ENCODE measurements at places on chromosomes 2 and 18. TPM values are rescaled to one million over a fixed set of nuclear protein-coding genes. Genes with fewer than 3 reads are reported as not detected.

Gene GAREM1
- 8.7 TPM for total RNA-seq

Gene TEX44
- not detected for total RNA-seq

GRCh38 chr18:59208602-59209125, 11.3 kb upstream of the GRP start:
- no peaks in the 10 kb centered on the region for H3K27me3 ChIP-seq
- peaks cover 4% of the 10 kb centered on the region for H3K4me1 ChIP-seq
- H3K4me3 ChIP-seq: no peak overlapping the region
- no peak overlapping the region for H3K27ac ChIP-seq
- no peaks in the 10 kb centered on the region for H3K36me3 ChIP-seq

GRCh38 chr2:205555566-205556230, 126.6 kb upstream of the NRP2 start:
- no peaks in the 10 kb centered on the region for H3K36me3 ChIP-seq
- no peak overlapping the region for H3K27ac ChIP-seq
- peaks cover 27% of the 10 kb centered on the region for H3K4me1 ChIP-seq
- H3K27me3 ChIP-seq: peaks cover 5% of the 10 kb centered on the region
- H3K4me3 ChIP-seq: no peak overlapping the region

DNA sequence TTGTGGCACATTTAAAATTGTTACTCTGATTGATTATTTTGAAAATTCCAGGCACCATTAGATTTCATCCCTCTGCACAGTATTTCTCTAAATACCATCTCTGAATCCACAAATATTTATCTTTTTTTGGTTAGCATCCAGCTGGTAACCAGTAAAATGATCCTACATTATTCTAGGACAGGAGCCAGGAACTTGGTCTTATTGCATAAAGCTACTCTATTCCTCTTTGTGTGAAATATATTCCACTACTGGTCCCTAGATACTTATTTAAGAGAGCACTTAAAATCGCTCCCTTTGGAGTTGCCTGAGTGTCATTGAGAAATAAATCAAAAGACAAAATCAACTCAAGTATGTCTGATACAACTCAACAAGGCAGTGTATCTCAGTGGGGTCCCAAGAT, 7.4 kb upstream of the MBOAT2 start:
- H3K4me3 ChIP-seq: no peak overlapping the region
- DNase-seq: no peak
- no peaks in the 10 kb centered on the region for H3K4me1 ChIP-seq

DNA sequence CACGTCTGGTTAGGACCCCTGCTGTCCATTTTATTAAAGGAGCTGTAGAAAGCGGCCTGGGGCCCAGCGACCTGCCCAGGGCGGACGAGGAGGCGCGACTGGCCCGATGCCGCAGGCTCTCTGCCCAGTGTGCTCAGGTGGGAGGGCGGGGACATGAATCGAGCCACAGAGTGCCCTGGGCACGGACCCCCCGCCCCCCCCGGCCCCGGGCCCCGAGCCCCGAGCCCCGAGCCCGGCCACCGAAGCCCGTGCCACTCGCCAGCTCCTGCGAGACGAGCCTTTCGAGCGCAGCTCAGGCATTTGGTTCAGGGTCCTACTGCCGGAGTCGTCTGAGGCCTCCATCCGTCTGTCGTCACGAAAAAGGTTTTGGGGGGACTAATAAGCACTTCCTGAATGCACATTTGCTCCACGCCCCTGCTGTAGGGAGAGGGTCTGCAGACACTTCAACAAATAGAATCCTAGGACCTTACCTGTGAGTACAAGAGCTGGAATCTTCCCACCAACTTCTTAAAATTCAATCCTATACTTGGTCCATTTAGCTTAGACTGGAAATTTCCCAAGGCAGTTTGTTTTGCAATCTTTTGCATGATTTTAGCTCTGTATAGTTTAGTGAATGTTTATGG, 602 bp upstream of the ADAM17 start:
- peaks cover 11% of the 10 kb centered on the region for H3K4me1 ChIP-seq
- H3K27ac ChIP-seq: peak overlapping the region; percentile 97
- peak overlapping the region; percentile 95 for H3K4me3 ChIP-seq
- H3K27me3 ChIP-seq: no peaks in the 10 kb centered on the region
- DNase-seq: no peak

GRCh38 chr18:53686965-53687364, 537.5 kb downstream of the MBD2 start:
- H3K36me3 ChIP-seq: peaks cover 9% of the 10 kb centered on the region
- H3K27ac ChIP-seq: no peak overlapping the region
- no peak for DNase-seq
- H3K27me3 ChIP-seq: no peaks in the 10 kb centered on the region
- H3K4me1 ChIP-seq: peaks cover 7% of the 10 kb centered on the region

All from glutamatergic neuron (in vitro differentiated cells).